ENCODE measurements at places on chromosomes 11 and 22.
A peak's percentile ranks its signal among the peaks of the same experiment; 100 is the strongest.

DNA sequence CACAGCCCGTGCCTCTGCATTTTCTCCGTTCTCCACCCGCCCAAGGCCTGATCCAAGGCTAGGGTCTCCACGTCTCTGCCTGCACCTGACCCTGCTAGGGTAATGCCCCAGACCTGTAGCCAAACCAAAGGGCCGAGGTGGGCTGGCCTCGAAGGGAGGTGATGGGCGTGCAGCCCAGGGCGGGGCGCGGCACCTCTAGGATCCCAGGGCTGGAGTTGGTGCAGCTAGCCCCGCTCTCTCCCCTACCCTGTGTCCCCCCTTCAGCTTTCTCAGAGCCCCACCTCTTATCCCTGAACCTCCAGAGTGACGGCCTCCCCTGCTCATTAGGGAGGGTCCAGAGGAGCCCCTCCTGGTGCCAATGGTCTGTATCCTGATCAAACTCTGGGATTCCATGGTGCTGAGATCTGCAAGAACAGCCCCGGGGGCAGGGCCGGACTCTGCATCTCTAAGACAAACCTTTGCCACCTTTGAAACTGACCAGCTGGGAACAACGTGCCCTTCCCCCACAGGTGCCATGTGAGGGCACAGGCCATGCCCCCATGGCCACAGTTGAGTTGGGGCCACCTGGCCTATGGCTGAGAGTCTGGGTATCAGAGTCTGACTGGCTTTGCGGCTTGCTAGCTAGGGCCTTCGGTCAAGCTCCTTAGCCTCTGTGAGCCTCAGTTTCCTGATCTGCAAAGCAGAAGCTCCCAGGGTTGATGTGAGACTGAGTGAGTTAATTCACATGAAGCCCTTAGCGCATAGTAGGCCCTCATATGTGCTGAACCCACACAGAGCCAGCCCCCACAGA, 23.1 kb upstream of the CBX7 start:
- DNase-seq: no peak

DNA sequence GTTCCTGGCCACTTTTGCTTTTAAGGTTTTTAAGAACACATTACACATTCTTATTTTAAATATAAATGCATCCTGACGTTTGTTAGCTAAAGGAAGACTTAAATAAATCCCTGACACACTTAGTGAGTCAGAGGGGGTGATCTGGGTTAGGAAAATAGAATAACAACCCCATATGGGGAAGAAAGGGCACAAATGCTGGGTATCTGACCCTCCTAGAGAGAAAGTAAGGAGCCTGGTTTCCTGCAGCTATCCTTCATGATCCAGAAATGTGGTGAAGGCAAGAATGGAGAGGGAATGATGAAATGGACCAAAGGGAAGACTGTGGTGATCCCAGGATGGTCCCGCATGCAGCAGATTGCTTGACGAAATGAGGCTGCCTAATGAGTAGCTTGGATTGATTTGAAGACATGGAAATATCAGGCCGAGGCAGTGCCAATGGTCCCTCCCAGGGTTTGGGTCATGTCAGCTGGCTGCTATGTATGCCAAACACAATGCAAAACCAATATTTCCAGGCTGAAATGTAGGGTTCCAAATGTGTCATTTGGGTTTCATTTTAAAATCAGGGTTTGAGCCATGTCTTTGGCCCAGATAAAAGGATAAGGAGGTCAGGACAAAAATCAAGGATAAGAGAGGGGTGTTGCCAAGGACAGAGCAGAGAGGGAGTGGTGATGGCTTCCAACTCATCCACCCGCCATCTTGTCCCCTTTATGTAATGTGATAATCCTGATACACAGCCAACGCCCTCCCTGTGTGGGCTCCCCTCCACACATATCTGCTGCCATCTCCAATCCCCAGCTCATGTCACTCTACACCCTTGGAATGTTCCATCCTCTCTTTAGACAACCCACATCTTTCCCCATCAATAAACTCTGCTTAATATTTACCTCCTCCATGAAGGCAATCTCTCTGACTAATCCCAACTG, 135.1 kb upstream of the PITPNB start:
- no peak for DNase-seq

GRCh38 chr22:40310081-40310767, 36.1 kb upstream of the ADSL start:
- DNase-seq: no peak

- no peak for DNase-seq
Observed at GRCh38 chr11:102469196-102469821, 16.7 kb upstream of the TMEM123 start.

DNA sequence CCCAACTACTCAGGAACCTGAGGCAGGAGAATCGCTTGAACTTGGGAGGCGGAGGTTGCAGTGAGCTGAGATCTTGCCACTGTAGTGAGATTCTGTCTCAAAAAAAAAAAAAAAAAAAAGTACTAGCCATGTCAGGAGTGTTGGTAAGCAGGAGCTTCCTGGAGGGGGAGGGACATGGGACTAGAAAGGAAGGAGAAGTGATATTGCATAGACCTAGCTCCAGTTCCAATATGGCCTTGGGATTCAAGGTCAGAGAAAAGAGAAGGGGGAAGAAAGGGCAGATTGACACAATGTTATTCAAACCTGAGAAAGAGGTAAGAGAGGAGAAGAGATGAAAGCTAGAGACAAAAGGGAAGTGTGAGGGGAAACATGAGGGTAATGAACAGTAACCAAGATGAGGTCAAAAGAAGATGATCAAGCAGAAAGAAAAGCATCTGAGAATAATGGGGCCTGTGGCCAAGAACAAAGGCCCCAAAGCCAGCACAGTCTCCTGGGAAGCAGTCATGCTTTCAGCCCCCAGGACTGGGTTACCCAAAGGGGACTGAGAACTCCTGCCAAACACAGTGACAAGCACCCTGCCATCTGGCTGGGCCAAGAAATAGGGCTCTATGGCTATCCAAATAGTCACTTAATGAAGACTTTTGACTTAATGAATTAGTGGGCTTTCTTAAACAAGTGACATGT, 51.7 kb upstream of the FTH1 start:
- DNase-seq: no peak

GRCh38 chr11:120128392-120129119, 9.4 kb downstream of the TRIM29 start:
- peak; percentile 26 for DNase-seq

GRCh38 chr11:76781046-76781801, 1.9 kb upstream of the TSKU start:
- no peak for DNase-seq

DNA sequence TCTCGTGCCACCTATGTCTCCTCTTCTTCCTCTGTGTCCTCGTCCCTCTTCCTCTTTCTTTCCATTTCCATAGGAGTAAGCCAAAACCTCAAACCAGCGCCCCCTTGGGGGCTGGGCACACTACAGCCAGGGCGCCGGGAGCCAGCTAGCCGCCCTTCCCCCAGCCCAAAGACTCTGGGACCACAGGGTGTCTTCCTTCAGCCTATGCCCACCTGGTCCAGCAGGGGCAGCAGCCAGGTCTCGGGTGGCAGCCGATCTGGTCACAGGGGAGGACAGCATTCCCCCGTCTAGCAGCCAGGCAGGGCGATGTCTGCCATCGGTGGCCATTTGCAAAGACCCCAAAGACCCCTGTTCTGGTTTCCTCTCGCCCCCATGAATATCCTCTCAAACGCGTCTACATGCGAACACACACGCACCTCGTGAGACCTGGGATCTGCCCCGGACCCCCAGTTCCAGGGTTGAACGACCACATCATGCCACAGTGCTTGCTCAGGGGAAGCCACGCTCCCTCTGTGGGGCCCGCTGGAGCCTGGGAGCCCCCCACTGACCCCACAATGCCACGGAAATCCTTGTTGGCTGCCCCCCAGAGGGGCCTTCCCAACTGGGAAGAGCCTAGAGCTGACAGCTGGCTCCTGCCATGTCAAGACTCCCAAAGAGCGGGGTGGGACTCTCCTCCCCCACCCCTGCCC, 546.0 kb upstream of the CCDC179 start:
- DNase-seq: no peak

- no peak for DNase-seq
Observed at GRCh38 chr11:112172362-112172994, 2.8 kb upstream of the BCO2 start.

- no peak for DNase-seq
Observed at GRCh38 chr22:50035131-50035881, 22.7 kb upstream of the IL17REL start.

GRCh38 chr11:126598344-126599216, 243.1 kb downstream of the ST3GAL4 start:
- DNase-seq: no peak

DNA sequence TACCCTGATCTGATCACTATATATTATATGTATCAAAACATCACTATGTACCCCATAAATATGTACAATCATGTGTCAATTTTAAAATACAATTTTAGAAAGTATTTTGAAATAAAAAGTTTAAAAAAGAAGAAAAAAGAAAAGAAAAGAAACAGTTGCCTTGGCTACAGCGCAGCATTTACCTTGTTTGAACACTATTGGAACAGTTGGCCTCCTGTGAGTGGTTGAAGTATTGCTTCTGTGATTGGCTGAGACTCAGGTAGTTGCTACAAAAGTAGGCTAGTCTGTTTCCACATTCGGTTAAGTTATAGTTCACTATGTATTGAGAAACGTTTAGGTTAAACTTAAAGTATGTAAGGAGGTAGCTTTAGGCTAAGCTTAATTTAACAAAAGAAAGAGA, 7.9 kb upstream of the DTX4 start:
- DNase-seq: no peak

DNA sequence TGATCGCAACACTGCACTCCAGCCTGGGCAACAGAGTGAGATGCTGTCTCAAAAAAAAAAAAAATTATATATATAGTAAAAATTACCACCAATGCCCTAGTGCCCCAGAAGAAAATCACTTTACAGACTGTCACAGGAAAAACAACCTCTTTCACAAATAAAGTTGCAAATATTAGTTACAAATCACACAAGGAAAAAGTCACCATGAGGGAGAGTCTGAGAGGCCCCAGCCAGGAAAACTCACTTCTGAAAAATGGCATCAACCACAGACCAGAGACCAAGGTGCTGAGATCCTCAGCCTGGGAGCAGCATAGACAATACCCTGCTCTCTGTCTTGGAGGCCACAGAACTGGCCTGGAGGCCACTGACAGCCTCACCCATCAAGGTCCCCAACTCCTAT, 20.4 kb downstream of the GGT5 start:
- no peak for DNase-seq

GRCh38 chr11:78398715-78399114, 18.9 kb downstream of the GAB2 start:
- no peak for DNase-seq

DNA sequence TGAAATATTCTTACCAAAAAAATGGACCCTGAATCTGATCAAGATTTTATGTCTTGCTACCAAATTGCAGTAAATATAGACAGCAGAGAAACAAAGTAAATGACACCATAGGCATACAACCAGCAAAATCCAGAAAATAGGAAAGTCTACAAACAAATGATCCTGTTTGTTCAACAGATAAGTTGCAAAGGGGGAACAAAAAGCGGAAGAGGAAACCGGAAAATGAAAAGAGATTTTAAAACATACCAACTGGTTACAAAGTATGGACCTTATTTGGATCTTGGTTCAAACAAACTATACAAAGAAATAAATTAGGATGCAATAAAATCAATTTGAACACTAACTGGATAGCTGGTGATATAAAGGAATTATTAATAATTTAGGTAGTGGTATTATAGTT, 92.0 kb downstream of the TMPRSS5 start:
- no peak for DNase-seq

DNA sequence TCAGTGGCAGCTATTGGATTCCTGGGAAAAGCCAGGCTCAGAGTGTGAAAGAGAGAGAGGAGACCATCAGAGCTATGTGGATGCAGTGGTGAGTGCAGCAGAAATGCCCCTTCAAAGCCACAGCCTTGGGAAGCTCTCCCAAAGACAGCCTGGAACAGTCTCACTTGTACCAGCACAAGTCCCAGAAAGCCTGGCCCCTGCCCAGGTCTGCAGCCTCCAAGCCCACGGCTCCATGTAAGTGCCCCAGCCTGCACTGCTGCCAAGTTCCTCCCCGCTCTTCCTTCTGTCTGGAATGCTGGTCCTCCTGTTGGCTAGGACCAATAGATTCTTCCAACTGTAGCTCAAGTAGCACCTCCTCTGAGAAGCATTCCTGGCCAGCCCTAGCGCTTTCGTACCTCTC, 539.7 kb downstream of the MIAT start:
- DNase-seq: no peak

DNA sequence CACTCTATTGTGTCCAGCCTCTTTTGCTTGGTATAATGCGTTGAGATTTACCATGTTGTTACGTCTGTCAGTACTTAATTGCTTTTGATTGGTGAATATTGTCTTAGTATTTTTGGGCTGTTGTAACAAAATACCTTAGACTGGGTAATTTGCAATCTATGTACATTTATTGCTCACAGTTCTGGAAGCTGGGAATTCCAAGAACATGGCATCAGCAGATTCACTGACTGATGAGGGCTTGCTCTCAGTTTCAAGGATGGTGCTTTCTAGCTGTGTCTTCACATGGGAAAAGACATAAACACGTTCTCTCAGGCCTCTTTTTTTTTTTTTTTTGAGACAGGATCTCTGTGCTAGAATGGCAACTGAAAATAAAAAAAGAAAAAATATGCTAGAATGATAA, 46.7 kb upstream of the INCENP start:
- DNase-seq: no peak

DNA sequence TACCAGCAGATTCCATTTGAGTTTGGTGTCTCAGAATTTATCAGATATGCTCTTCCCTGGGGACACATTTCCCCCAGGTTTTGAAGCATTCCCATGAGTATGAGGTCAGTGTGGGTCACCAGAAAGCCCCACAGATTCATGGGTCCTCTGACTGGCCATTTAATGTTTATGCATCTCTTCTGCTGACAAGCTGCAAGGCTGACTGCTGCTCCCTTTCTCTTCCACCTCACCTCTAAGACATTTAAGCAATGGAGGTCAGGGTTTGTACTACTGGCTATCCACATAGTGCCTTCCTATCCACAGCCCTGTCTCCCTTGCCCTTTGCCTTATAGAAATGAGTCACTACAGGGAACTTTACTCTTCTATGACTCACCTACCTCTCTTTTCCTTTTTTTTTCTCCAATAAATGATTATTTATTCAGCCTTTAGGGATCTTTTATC, 106.0 kb upstream of the TIMP3 start:
- DNase-seq: no peak

GRCh38 chr22:39351689-39352214, 2.0 kb downstream of the SYNGR1 start:
- DNase-seq: no peak

- DNase-seq: no peak
Observed at GRCh38 chr11:131923309-131923708, 552.9 kb downstream of the NTM start.

Measured in cerebellum (tissue), 4 donors.